ENCODE measurements at places on chromosomes 12 and 14.

GRCh38 chr12:117098361-117099217, 627 bp downstream of the TESC start:
- peak; percentile 58 for DNase-seq

DNA sequence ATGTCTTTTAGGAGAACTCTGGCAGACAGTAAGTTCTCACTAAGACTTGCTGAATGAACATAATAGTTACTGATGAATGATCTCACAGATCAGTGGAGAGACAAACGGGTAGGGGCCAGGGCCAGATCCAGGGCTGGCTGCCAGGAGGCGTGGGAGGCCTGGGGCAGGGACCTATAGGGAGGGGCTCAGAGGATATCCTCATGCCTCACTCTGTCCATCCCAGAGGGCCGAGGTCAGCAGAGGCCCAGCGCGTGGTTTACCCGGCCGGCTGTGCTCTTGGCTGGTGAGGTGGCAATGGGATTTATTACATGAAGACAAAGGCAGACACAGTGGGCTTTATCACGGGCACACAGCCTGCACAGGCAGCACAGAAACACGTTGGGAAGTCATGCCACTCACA, 85.4 kb downstream of the CHGA start:
- no peak for DNase-seq

DNA sequence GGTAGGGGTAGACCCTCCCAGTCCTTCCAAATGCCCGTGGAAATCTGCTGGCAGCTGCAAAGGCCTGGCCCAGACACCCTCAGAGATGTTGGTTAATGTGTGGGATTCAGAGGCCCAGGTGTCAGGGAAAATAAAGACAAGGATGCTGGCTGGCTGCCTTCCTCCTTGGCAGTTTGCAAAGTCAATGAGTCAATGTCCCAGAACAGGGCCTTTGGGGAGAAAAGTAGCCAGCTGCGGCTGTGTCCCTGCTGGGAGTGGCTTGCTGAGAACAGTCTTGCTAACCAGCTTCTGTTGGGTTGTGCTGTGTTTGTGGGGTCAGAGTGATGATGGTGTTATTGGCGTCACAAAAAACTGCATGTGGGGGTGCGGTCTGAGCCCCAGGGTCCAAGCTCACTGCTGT, 29.2 kb downstream of the GLRX5 start:
- DNase-seq: no peak

GRCh38 chr12:57309420-57309819, 58.4 kb upstream of the STAC3 start:
- no peak for DNase-seq

- no peak for DNase-seq
These were observed 73.6 kb downstream of the SAMD4A start for GRCh38 chr14:54640506-54640905.

- no peak for DNase-seq
These were observed 7.2 kb upstream of the MYL2 start for GRCh38 chr12:110927546-110927945.

DNA sequence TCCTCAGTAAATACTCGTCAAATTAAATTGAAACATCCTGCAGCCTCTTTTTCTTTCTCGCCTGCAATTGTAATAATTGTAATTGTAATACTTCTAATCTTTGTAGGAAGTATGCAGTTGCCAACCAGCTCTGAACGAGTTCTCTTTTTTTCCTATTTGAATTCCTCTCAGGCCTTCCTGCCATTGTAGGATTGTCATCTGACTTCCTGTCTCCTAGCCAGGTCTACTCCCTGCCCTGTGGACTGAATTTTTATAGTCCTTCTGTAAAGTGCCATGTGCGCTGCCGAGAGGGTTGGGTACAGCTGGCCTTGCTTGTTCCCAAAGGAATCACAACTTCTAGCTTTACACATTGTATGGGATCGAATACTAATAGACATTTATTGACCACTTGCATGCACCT, 183.3 kb downstream of the SSPN start:
- DNase-seq: no peak

DNA sequence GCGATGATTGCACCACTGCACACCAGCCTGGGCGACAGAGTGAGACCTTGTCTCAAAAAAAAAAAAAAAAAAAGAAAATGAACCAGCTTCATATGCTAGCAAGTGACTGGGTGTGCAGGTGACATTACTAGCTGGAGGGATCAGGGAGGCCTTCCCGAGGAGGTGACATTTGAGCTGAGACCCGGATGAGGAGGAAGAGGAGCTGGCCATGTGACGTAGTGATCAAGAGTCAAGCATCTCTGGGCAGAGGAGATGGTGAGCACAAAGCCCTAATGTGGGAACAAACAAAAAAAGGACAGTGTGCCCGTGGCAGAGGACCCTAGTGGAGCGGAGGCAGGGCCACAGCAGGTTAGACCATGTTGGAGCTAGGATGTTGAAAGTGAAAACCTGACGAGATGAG, 3.5 kb upstream of the PTPN6 start:
- DNase-seq: no peak

- DNase-seq: no peak
These were observed 52.4 kb downstream of the BRMS1L start for GRCh38 chr14:35878272-35879150.

DNA sequence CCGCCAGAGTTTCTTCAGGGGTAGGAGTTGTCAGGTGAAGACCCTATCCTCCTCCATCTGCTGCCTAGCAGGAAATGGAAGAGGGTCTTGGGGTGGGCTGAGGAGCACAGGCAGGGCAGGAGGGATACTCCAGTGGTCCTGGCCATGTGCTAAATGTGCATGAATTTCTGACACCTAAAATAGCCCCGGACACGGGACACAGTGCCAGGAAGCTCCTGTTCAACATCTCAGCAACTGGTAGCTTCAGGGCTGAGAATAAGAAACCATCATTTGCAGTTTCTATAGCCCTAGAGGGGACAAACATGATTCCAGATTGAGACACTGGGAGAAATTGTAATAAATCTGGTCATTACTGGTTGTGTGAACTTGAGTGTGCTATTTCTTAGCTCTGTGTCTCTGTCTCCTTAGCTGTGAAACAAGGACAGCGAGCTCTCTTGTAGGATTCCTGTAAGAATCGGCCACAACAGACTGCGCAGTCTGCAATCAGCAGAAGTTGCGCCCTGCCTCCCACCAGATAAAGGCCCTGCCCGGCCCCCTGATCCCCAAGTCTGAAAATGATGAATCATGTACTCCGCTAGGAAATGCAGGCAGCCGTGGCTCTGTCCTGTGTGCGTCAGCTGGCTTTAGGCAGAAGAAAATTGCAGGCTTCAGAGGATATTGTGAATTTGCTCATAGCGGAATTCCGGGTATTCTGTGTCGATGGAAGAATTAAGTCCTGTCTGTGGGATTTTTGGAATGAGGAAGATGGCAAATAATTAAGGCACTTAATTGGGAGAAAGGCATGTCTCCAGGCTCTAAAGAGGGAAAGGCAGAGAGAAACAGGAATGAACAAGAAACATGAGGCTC, 35.2 kb upstream of the MEG3 start:
- no peak for DNase-seq

- DNase-seq: no peak
These were observed 403 bp downstream of the ATN1 start for GRCh38 chr12:6928022-6928702.

- no peak for DNase-seq
These were observed 118.9 kb upstream of the PTPRB start for GRCh38 chr12:70756118-70756517.

- DNase-seq: no peak
These were observed 879 bp upstream of the HSPB8 start for GRCh38 chr12:119177724-119178380.

DNA sequence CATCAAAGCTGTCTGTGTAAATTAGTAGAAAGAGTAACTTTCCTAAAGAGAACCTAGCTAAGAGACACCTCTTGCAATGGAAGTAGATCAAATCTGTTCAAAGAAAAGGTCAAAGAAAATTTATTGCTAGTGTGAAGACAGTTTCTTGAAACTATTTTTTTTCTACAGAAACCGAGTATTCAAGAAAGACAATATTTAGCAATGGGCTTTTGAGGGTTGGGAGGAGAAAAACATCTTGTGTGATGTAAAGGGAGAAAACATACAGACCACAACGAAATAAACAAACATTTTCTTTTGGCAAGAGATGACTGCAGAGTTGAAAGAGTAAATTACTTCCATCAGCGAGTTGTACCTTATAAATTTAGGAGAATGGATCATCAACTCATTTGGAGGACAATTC, 24.4 kb downstream of the NKX2-1 start:
- no peak for DNase-seq

GRCh38 chr12:66920205-66920604, 241.3 kb upstream of the GRIP1 start:
- DNase-seq: no peak

DNA sequence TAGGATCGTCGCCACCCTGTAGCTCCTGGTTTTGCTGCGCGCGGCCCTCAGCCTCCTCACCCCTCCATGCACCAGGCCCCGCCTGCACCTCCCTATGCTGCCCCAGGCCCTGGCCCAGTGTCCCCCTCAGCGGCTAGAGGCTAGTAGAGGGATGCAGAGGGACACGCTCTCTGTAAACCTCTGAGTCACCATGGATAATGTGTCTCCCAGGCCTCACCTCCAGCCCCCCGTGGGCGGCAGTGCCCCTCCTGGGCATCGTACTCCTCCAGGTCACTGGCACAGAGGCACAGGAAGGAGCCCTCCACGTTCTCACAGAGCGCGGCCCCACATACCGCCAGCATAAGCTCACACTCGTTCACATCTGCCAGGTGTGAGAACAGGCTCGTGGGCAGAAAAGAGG, 12.3 kb downstream of the ISCA2 start:
- no peak for DNase-seq

DNA sequence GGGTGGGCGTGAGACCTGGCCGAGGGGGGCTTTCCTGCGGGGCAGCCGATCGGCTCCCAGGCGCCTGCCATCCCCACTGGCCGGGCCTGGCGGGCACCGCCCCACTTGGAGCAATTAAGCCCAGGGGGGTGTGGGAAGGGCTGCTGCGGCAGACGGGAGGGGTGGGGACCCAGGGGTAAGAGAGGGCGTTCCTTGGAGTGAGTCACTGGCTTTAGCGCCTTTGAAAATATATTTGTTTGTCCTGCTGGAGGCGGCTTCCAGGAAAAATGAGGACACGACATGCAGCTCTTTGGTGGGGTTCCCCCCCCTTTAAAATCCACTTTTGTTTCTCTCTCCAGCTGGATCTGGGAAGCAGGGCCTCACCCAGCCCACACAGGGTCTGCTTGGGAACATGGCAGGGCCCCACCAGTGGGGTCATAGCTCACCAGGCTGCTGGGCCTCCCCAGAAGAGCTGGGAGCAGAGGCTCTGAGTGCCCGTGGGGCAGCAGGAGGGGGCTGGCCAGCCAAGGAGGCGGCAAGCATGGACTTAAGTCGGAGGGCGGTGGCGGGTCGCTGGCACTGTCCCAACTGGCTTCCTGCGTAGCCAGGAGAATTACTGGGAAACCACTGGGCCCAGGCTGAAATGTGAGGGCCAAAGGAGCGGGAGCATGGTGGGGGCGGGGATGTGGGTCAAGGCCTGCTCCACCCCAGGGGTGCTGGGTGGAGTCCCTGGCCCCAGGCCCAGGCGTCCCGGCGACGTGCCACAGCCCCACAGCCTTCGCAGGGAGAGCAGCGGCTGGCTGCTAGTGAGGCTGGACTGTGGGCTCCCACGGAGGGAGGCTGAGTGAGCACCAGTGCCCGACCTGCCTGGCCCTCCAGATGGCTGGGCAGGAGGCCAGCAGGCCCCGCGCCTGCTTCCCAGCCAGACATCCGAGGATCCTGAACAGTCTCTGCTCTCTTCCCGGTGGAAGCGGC, 128.0 kb downstream of the RFLNA start:
- no peak for DNase-seq

GRCh38 chr14:76710056-76711010, 50.9 kb upstream of the VASH1 start:
- no peak for DNase-seq

DNA sequence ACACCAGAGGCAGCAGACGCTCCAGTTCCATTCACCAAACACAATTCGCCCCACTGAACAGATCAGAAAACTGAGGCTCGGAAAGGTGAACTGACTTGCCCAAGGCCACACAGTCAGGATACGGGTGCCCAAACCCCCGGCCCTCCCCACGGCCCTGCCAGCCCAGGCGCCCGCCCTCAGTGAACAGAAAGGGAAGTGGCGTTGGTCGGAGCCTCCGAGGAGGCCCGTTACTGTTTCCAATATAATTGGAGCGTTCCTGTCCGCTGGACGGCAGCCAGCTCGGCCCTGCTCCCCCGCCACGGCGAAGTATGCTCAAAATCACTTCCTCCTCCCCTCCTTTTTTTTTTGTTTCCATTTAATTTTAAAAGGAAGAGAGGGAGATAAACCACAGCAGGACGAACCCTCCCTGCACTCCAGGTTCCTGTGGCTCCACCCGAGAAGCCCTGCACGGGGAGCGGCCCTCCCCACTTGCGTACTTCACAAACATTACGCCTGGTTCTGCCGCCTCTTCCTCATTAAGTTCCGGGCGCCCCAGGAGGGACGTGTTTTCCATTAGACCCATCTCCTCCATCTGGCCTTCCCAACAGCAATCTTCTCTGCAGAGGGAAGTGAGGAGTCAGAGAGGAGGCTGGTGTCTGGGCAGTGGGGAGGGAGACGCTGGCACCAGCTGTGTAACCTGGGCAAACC, 61.1 kb downstream of the NCOR2 start:
- DNase-seq: no peak

GRCh38 chr14:89466484-89466883, 49.5 kb upstream of the FOXN3 start:
- DNase-seq: no peak

DNA sequence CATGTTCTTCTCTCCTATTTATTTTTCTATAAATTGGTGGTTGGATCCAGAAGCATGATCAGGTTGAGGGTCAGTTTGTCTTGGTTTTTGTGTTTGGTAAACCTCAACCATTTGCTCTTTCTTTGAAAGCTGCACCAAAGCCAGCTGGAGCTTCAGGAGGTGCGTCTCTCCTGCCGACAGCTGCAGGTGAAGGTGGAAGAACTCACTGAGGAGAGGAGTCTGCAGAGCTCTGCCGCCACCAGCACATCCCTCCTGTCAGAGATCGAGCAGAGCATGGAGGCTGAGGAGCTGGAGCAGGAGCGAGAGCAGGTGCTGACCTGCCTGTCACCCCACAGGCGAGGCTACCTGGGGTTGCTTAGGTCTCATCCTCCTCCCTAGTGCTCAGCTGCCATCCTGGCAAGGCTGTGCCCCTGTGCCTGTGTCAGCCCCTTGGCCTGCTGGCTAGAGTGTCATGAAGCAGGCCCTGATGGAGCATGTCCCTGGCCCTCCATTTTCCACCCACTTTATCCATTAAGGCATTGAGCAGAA, 45.0 kb downstream of the RAB35 start:
- DNase-seq: no peak

- DNase-seq: no peak
These were observed 282.7 kb downstream of the AKAP6 start for GRCh38 chr14:32611752-32612151.

DNA sequence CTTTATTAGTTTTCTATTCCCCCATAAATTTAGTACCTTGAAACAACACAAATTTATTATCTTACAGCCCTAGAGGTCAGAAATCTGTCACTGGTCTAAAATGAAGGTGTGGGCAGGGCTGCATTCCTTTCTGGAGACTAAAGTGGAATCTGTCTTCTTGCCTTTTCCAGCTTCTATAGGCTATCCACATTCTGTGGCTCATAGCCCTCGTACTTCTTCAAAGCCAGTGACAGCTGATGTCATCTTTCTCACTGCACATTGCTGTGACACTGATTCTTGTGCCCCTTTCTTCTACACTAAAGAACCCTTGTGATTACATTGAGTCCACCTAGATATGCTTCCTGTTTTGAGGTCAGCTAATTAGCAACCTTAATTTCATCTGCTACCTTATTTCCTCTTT, 23.2 kb upstream of the DCN start:
- DNase-seq: no peak

Data from GM12891 (cell line).